ENCODE measurements at places on chromosomes 16 and 17.
A peak's percentile ranks its signal among the peaks of the same experiment; 100 is the strongest.

DNA sequence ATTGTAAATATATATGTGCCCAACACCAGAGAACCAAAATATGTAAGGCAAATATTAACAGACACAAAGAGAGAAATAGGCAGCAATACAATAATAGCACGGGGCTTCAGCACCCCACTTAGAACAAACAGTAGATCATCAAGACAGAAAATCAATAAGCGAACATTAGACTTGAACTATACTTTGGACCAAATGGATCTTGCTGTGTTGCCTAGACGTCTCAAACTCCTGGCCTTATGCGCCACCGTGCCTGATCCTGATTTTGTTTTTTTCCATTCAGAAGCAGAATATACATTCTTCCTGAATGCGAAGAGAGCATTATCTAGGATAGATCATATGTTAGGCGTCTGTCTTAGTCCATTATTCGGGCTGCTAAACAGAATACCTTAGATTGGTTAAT lies 41.9 kb upstream of the CDYL2 start:
- no peak for DNase-seq

DNA sequence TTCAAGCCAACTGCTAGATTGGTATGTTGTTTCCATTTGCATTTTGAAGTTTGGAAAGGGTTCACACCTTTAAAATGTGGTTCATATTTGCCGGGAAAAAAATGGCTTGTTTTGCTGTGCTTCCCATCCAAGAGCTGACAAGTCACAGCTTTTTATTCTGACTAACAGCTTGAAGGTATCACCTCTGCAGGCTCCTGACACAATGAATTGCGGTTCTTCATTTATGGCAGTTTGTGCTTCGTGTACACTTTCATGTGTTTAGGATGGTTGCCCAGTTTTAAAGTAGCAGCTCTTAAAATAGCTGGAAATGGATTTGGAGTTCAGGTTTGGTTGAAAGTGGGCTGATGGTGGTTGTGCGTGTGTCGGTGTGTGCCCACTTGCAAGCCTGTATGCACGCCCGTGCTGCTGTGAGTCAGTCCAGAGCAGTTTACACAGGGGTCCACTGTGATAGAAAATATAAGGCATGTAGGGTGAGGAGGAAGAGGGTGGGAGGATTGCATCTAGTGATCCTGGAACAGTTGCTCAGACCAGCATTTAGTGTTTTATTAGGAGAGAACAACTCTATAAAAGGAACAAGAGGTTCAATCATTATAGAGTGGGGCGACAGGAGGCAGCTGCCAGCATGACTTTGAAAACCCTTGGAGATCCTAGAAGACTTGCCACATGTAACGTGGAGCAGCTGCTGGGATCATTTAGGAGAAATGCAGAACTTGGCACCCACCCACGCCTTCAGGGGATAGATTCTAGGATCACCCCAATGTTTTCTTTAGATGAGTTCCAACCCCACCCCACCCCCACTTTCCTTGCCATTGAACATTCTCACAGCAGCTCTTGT lies 108.0 kb upstream of the TBX2 start:
- peak; percentile 5 for DNase-seq

DNA sequence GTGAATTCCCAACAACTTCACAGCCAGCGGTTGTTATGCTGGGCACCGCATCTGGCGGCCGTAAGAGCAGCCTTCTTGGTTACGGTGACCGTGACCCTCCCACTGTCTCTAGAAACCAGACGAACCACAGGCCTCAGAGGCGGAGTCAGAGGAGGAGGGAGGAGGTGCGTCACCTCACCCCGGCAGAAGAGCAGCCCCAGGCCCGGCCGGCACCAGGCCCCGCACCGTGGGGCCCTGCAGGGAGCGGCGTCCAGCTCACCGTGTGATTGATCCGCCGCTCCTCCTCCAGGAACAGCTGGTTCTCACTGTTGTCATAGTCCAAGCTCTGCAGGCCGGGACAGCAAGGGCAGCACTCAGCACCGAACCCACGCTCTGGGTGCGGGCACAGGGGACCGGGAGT lies 13.7 kb downstream of the CLCN7 start:
- DNase-seq = no peak

DNA sequence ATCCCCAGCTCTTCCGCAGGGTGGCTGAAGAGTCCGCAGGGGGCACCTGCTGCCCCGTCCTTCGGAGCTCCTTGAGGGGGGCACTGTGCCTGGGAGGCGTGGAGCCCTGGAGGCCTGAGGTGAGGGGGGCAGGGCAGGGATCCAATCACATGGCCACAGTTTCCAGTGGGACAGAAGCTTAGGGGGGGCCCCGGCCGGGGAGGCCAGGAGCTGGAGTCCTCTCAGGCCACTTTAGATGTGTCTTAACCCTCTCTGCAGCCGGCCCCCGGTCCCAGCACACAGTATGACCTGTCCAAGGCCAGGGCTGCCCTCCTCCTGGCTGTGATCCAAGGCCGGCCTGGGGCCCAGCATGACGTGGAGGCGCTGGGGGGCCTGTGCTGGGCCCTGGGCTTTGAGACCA lies 10.8 kb downstream of the ZNF213 start:
- DNase-seq = no peak

- no peak for DNase-seq
These were observed 841.5 kb downstream of the CDH11 start for GRCh38 chr16:64280317-64280716.

GRCh38 chr16:69490707-69491324 lies 66.4 kb downstream of the CYB5B start:
- no peak for DNase-seq

DNA sequence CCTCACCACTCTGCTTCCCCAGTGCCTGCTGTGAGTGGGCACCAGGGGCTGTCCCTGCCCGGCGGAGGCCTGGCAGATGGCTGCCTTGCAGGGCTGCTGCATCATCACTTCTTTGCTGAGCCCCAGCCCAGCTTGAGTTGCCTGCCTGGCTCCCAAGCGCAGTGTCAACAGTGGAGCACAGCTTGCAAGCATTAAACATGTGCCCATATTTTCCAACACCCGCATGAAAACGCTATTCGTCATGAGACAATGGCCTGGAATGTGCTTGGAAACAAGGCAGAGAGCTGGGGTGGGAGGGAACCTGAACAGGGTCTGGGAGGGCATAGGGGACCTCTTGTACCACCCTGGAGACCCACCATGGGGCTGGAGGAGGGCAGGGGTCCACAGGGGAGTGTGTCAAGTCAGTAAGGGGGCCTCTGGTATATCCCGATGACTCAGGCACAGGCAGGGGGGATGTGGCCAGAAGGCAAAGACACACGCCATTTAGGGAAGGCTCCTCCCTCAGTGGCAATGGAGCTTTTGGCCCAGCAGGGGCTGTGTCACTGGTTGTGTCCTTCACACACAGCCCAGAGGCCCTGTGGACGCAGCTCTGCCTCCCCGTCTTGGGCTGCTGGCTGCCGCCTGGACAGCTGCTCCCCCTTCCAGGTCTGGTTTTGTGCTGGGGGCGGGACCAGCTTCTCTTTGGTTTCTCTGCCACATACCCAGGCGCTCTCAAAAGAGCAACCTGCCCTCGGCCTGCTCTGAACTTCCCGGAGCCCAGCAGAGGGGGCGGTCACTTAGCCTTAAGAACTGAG lies 17.4 kb upstream of the MTSS2 start:
- peak; percentile 71 for DNase-seq

DNA sequence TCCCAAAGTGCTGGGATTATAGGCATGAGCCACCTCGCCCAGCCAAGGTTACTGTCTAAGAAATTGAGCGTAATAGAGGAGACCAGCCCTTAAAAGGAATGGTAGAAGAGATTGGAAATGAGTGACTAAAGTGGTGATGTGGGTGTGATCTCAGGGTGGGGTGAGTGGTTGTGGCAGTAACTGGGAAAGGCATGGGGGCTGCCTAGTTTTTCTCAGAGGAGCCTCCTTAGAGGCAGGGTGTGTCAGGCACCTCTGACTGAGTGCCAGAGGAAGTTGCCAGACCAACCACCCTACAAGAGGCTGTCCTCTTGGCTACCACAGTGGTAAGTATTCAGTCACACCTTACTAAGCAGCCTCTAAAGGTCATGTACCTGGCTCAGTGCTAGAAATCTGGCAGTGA lies 8.9 kb downstream of the DUS2 start:
- DNase-seq = no peak

- no peak for DNase-seq
These were observed 26.3 kb downstream of the NLRP1 start for GRCh38 chr17:5557990-5558389.

DNA sequence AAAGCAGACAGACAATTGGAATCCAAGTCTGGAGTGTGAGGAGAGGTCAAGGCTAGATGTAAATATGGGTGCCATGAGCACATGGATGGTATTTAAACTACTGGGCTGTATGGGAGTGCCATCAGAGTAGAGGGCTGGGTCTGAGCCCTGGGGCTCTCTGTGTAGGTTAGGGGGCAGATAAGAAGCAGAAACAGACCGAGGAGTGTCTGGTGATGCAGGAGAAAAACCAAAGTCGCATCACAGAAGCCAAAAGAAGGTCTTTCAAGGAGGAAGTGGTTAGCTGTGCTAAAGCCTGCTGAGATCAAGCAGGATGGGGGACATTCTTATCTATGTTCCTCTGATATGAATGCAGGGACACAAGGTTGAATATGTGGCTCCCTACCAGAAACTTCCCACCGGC lies 1.9 kb downstream of the TSEN54 start:
- no peak for DNase-seq

- DNase-seq = no peak
These were observed 48.4 kb upstream of the NOG start for GRCh38 chr17:56545106-56545505.

- DNase-seq = no peak
These were observed 80.1 kb upstream of the RPL38 start for GRCh38 chr17:74123350-74123749.

DNA sequence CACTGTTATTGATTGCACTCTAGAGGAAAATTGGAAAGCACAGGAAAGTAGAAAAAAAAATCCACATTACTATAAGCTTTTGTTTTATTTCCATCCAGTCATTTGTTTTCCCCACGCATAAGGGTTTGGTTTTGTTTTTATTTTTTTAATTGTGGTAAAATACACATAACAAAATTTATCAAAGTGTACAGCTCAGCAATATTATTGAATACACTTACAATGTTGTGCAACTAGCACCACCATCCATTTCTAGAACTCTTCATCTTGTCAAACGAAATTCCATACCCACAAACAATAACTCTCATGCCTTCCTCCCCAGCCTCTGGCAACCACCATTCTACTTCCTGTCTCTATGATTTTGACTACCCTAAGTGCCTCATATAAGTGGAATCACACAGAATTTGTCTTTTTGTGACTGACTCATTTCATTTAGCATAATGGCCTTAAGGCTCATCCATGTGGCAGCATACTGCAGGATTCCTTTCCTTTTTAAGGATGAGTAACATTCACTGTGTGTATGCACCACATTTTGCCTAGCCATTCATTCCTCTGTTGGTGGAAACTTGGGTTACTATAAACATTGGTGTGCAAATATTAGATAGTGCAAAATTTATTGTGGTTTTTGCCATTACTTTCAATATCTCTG lies 11.1 kb downstream of the SPPL2C start:
- DNase-seq = no peak

- no peak for DNase-seq
These were observed 28.1 kb upstream of the BEAN1 start for GRCh38 chr16:66399031-66399430.

DNA sequence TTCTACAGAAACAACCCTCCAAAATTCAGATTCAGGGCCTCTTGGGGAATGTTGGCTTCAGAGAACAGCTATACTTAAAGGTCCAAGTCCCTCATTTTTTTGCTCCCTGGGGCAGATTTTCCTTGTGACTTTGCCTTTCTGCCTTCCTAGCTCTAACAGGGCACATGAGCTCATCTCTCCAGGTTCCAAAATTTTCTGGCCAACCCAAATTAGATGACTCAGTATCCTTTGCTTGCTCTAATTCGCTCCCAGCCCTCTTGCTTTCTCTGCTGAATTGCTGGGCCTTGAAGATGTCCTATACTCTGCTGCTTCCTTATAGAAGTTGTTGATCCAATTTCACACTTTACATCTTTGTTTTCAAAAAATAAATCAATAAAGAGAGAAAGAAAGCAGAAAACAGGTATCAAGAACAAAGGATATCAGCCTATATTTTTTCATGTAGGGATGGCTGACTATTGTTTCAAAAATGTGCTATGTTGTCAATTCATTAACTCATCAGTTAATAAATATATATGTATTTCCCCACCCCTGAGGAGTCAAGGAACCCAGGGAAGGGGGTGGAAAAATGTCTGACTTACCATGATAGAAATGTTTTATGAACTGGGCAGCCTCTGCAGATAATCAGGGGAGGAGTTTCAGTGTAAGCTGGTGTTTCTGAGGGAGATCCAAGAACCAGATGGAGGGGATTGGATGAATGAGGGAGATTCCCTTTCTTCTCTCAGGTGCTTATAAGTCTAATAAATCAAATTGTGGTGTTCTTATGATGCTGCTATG lies 1.0 kb upstream of the KRTAP4-2 start:
- no peak for DNase-seq

DNA sequence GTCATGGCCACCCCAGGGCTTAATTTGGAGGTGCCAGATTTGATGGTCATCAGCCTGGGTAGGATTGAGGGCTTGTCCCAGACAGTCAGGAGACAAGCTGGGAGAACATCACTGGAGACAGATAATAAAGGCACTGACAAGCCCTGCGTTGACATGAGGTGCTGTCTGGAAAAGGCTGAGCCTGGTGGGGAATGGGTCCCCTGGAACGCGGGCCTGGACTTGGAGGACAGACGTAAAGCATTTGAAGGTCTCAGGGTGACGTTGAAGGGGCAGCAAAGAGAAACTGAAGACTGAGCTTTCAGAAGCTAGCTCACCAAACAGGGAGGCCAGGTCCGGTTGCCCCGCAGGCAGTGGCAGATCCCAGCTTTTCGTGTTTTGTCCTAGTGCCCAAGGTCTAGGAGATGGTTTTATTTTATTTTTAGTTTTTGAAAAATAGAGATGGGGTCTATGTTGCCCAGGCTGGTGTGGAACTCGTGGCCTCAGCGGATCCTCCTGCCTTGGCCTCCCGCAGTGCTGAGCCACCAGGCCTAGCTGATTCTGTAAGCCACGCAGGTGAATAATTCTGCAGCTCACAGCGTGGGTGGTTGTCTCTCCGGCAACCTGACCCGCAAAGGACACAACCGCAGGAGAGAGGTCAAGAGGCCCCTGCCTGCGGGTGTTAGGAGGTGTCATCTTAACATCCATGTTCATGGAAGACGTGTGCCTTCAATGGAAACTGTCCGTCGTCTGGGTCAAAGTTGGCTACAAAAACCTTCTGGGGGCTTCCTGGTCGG lies 37.6 kb downstream of the METRNL start:
- DNase-seq = no peak

Measured in occipital lobe (tissue), 3 donors.